Right renal pelvis (tissue), 4 donors: ENCODE measurements at places on chromosomes 12 and 14. TPM values are rescaled to one million over a fixed set of nuclear protein-coding genes. Genes with fewer than 3 reads are reported as not detected.

DNA sequence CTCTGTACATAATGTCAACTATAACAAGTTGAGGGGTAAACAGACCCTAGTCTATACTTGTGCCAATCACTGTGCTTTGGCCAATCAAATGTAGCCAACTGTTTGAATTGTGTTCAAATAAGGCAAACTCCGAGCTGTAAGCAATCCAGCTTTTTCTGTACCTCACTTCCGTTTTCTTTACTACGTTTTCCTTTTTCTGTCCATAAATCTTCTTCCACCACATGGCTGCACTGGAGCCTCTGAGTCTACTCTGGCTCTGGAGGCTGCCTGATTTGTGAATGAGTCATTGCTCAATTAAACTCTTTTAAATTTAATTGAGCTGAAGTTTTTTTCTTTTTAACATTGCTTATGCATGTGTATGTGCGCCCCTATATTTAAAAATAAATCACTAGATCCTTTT is 29.7 kb downstream of the CLEC1A start:
- DNase-seq: no peak

DNA sequence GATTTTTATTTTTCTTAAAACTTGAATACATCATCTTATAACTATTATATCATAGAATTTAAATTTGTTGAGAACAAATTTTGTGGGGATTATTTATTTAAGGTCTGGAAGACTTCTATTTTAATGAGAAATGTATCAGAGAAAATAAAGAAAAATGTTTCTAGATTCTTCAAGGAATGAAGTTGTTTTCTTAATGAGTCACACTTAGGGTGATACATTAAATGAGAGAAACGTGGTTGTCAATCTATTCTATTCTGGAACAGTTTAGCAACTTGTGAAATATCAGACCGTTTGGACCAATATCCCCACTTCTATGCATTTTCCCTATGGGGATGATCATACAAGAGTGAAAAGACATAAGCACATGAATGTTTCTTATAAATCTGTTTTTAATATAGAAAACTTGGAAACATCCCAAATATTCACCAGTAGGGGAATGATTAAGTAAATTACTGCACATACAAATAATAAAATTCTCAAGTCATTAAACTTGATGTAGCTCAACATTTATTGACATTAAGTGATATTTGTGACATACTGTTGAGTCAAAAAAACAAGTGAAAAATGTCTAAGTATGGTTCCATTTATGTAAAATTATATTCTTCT is 88.5 kb downstream of the E2F7 start:
- no peak for DNase-seq

DNA sequence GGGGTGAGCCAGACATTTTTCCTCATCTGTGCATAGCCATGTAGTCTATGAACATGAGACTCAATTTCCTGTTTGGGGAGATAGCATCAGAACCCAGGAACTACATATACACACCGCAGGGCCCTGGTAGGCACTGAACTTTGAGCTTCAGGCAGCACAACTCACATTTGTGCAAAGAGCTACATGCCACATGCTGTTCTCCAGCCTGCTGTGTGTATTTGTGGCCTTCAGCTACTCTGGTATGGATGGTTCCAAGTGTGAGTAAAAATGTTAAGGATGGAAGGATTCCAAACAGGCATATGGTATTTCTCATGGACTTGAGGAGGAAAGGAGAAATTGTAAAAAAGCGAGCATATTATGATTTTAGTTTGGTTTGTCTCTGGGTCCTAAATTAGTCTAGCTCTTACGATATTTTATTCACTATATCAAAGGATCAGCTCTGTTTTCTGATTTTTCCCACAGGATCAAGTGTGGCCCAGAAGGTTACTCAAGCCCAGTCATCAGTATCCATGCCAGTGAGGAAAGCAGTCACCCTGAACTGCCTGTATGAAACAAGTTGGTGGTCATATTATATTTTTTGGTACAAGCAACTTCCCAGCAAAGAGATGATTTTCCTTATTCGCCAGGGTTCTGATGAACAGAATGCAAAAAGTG is 422.4 kb upstream of the OR4E1 start:
- DNase-seq: peak; percentile 56

DNA sequence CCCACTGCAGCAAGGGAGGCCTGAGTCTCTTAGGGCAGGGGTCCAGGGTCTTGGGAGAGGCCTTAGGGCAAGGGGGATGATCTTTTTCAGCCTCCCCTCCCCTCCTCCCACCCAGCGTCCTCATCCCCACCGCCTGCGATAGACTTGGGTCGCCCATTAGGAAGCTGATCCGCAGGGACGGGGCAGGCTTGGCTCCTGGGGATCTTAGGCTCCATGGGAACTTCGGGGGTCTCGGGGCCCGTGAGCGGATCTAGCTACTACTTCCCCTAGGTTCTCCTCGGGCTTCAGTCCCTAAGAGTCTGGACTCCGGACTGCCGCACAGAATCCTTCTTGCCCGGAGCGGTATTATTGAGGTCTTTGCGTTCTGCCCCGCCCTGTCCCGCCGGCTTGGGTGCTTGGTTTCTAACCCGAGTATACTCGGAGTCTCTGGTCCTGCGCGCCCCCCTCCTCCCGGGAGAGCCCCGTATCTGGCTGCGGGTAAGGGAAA is 2.2 kb upstream of the PTHLH start:
- no peak for DNase-seq

- no peak for DNase-seq
These were observed 10.6 kb downstream of the CEP128 start for GRCh38 chr14:80930836-80931389.

GRCh38 chr12:40382217-40382616 is 157.4 kb downstream of the LRRK2 start:
- no peak for DNase-seq

- DNase-seq: no peak
These were observed 162.9 kb downstream of the KCNA5 start for GRCh38 chr12:5206401-5207175.

DNA sequence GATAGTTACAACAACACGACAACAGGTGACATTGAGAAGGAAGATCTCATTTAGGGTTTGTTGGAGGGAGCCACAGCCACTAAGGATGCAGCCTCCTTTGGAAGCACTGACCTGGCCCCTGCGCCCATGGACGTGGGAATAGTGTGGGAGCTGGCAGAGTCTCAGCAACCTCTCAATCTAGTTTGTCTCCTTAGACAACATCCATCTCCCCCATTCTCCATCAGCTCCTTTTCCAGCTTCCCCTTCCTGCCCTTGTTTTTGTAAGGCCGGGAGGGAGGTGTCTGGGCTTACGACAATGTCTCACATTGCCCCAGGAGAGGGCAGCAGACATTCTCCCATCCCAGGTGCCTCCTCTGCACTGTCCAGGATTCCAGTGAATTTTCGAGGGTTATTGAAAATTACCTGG is 170.2 kb upstream of the PZP start:
- no peak for DNase-seq

DNA sequence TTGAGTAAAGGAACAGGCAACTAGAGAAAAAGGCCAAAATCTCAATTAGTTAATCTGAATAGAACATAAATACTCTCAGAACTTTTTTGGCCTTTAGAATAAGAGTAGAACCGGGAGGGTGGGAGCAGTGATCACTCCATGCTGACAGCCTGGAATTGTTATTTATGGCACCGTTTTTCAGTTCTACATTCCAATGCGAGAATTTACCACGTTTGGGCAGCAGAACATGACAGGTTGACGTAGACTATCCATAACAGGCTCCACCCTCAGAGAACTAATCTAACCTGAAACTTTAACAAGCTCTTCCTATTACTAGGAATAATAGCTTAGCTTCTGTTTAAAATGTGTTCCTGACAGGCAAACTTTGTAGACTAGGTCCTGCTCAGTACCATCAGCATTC is 379.1 kb downstream of the SEC23A start:
- DNase-seq: no peak

DNA sequence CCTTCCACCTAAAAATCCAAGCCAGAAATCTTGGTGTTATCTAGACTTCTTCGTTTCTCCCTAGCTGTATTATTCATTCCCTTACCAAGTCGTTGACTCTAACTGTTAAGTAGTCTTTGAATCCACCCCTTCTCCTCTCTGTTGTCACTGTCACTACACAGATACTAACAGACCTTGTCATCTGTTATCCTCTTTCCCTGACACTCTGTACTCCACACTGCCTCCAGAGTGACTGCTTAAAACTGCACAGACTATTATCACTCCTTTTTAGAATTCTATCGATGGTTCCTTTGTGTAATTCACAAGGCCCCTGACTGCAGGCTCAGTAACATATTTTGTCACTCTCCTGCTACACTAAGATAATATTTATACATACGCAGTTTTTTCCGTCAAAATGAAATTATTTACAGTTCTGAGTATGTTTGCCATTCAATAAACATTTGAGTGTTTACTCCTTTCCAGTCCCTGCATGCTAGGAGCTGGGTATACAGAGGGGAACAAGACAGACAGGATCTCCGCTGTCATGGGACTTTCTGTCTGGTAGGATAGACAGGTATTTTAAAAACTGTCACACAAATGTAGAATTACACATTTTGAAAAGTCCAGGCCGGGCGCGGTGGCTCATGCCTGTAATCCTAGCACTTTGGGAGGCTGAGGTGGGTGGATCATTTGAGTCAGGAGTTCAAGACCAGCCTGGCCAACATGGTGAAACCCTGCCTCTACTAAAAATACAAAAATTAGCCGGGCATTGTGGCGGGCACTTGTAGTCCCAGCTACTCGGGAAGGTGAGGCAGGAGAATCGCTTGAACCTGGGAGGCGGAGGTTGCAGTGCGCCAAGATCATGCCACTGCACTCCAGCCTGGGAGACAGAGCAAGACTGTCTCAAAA is 3.8 kb downstream of the MARS1 start:
- no peak for DNase-seq

DNA sequence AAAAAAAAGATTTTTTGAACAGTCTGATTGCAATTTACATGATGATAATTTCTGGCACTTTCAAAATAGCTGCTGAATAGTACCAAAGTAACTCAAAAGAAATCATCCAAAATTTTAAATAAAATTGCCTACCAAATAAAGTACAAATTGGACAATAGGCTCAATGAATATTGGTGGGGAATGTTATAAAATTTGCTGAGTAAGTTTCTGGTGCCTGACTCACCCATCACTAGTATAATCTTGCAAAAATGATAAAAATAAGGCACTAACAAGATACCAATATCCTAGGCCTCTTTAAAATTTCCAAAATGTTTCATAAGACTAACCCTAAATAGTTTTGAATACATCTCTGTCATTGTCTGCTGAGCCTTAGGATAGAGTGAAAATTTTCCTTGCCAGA is 145.3 kb upstream of the LRFN5 start:
- no peak for DNase-seq

- peak; percentile 1 for DNase-seq
These were observed 42.1 kb downstream of the CCDC175 start for GRCh38 chr14:59534361-59534987.

The FOXN4 gene
- polyA plus RNA-seq: 1.5 TPM

The KRT72 gene
- polyA plus RNA-seq: not detected

The DNM1L gene
- 87.3 TPM for polyA plus RNA-seq

The SOAT2 gene
- polyA plus RNA-seq: 2.6 TPM

The KRT77 gene
- not detected for polyA plus RNA-seq

The REP15 gene
- 1.7 TPM for polyA plus RNA-seq
